ENCODE measurements at places on chromosomes 4 and X. TPM values are rescaled to one million over a fixed set of nuclear protein-coding genes. Genes with fewer than 3 reads are reported as not detected.

CDKL5 gene
- polyA plus RNA-seq = 1.6 TPM

ELK1 gene
- 6.2 TPM for polyA plus RNA-seq

SLC38A5 gene
- 22.1 TPM for polyA plus RNA-seq

COL25A1 gene
- 0.06 TPM for polyA plus RNA-seq

ADGRG4 gene
- under 0.01 TPM for polyA plus RNA-seq

XAGE3 gene
- polyA plus RNA-seq = not detected

ARMCX4 gene
- polyA plus RNA-seq = 8.4 TPM

NRK gene
- 0.04 TPM for polyA plus RNA-seq

NLGN4X gene
- 0.06 TPM for polyA plus RNA-seq

INPP4B gene
- 4.4 TPM for polyA plus RNA-seq

DUSP21 gene
- polyA plus RNA-seq = not detected

XG gene
- 10.0 TPM for polyA plus RNA-seq

NEIL3 gene
- polyA plus RNA-seq = 1.0 TPM

FRAS1 gene
- polyA plus RNA-seq = 1.6 TPM

UGT2B10 gene
- not detected for polyA plus RNA-seq

MANBA gene
- polyA plus RNA-seq = 4.7 TPM

DCK gene
- 8.0 TPM for polyA plus RNA-seq

PNMA6F gene
- not detected for polyA plus RNA-seq

ASB9 gene
- 0.88 TPM for polyA plus RNA-seq

SYTL5 gene
- polyA plus RNA-seq = 3.0 TPM

IGFBP7 gene
- 27.6 TPM for polyA plus RNA-seq

ESX1 gene
- not detected for polyA plus RNA-seq

KIAA1210 gene
- under 0.01 TPM for polyA plus RNA-seq

GLRA3 gene
- polyA plus RNA-seq = not detected

MOSPD2 gene
- polyA plus RNA-seq = 3.1 TPM

GRSF1 gene
- 39.6 TPM for polyA plus RNA-seq

UPF3B gene
- 20.6 TPM for polyA plus RNA-seq

SHROOM4 gene
- 1.6 TPM for polyA plus RNA-seq

GC gene
- not detected for polyA plus RNA-seq

MMRN1 gene
- polyA plus RNA-seq = 6.5 TPM

Data from esophagus (tissue), 2 donors.